ENCODE measurements at places on chromosomes 4 and X.

DNA sequence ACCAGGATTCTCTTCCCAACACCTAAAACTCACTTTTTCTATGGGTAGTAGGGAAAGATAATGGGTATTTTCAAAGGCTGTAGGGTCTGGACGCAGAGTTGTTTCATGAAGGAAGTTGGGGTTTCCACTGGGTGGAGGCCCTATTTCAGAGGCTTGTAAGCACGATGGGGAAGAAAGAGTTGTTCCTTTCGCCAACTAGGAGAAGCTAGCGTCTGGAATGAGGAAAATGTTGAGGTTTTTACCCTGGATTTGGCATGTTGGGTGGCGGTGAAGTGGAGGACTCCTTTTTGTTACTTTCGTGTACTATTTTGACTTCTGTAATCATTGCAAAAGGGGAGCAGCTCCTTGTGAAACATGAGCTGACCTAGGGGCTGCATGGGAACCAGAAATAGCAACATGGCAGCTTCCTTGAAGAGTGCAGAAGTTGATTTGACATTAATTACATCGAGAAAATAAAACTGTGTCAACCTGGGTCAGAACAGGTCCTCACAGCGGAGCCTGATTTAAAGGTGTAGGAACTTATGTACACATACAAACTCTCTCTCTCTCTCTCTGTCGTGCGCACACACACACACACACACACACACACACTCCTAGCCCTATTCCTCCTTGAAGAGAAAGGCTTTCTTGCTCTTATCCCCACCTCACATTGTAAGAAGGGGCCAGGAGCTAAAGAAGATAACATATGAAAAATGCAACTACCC lies 19.1 kb downstream of the VSIG4 start:
- no peak for DNase-seq

DNA sequence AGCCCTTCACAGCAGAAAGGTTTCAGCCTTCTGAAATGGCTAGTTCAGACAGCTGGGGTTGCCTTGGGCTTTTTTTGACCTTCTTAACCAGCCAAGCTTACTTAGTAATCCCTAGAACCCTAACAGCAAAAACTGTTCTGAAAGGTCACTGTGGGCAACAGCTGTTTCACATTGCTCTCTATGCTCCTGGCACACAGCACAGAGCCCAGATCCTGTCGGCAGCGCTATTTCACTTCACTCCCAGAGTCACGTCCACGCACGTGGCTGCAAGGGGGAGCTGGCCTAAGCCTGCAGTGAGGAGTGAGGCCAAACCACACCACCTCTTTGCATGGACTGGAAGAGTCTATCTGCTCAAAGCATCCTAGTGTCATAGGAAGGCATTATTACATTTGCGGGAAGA lies 32.0 kb upstream of the STS start:
- DNase-seq, result no peak

- no peak for DNase-seq
These were observed 97.3 kb downstream of the NKX6-1 start for GRCh38 chr4:84401701-84402306.

GRCh38 chrX:30892591-30892990 lies 3.5 kb upstream of the TAB3 start:
- DNase-seq, result no peak

- DNase-seq, result no peak
These were observed 237.5 kb downstream of the PAPSS1 start for GRCh38 chr4:107482546-107482945.

DNA sequence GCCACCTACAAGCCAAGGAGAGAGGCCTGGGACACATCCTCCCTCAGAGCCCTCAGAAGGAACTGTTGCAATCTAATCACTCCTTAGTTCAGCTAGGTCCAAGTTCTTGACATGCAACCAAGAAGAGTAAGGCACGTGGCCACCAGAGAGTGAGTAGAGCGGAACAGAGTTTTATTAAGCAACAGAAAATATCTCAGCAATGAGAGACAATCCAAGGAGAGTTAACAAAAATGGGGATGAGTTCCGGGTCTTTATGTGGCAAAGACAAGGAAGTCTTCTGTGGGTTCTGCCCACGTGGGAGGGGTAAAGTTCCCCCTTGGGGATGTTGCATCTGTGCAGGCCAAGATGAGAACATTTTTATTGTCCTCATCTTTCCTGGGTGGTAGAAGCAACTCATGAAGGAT lies 38.5 kb upstream of the PROM1 start:
- no peak for DNase-seq

GRCh38 chr4:120714417-120715010 lies 208.0 kb downstream of the PRDM5 start:
- no peak for DNase-seq

GRCh38 chr4:144410230-144410783 lies 235.6 kb upstream of the HHIP start:
- DNase-seq, result no peak

DNA sequence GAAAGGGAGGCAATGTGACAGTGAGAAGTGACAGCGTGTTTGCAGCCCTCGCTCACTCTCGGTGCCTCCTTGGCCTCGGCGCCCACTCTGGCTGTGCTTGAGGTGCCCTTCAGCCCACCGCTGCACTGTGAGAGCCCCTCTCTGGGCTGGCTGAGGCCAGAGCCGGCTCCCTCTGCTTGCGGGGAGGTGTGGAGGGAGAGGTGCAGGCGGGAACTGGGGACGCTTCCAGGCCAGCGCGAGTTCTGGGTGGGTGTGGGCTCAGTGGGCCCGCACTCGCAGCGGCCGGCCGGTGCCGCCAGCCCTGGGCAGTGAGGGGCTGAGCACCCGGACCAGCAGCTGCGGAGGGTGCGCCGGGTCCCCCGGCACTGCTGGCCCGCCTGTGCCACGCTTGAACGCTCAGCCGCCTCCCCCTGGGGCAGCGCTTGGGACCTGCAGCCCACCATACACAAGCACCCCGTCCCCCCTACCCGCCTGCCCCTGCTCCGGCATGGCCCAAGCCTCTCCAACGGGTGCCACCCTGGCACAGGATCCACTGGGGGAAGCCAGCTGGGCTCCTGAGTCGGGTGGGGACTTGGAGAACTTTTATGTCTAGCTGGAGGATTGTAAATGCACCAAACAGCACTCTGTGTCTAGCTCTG lies 1142.8 kb upstream of the INTU start:
- DNase-seq, result no peak

DNA sequence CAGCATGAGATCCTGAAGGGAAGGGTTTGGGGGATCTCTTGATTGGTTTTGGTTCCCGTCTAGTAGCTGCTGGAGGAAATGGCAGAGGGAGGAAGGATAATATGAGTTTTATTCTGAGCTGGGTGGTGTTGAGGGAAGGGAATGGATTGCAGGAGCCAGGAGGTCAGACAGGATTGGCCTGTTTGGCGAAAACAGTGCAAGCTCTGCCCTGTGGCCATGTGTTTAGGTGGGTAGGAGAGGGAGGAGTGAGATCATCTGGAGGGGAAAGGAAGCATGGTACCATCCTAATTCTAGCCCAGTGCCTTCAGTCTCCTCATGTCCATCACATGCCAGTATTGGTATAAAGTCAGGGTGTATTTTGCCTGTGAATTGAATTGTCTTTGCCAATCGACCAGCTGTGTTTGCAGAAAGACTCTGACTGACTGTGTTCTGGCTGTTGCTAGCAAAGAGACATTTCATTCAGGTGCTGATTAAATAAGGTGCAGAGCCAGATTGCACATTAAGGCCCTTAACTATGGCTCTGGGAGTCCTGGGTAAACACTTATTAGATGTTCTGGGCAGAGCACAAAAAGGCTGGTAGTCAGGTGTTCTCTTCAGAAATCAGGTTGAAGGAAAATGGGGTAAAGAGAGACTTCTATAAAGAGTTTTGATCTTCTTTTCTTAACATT lies 10.0 kb downstream of the TMEM164 start:
- no peak for DNase-seq

DNA sequence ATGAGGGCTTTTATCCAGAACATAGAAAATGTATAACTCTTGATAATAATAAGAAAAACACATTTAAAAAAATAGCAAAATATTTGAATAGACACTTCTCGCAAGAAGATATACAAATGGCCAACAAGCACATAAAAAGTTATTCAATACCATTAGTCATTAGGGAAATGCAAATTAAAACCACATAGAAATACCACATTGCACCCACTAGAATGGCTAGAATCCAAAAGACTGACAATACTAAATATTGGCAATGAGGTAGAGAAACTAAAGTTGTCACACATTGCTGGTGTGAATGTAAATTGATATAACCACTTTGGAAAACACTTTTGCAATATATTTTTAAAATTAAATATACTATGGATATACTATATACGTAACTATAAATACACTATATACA lies 754.3 kb upstream of the MAGEB2 start:
- no peak for DNase-seq

DNA sequence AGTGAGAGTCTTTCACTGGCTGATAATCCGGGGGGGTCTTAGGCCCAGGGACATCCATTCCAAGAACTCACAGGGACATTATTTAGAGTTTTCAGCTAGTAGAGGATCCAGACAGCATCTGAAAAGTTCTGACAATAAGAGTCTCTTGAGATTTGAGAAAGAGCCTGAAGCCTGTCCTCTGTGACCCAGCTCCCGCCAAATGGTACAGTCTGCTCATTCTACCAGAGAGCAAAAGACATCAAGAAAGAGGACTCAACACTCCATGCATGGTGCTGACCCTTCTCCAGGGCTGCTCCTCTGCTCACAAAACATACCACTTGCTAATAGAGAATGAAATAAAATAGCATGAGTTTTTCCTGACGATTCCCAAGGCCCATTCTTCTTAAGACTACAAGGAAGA lies 162.0 kb downstream of the ATP10D start:
- no peak for DNase-seq

- DNase-seq, result no peak
These were observed 90.0 kb upstream of the GRPR start for GRCh38 chrX:16033331-16033730.

- no peak for DNase-seq
These were observed 73.5 kb upstream of the ZFP42 start for GRCh38 chr4:187921946-187922623.

Measured in stimulated activated CD8-positive, alpha-beta memory T cell treated with anti-CD3 and anti-CD28 coated beads, Interleukin-15, amount 100 ng/mL, for 48 hours (primary cell).